ENCODE measurements at places on chromosomes 2 and 18.
A peak's percentile ranks its signal among the peaks of the same experiment; 100 is the strongest.

GRCh38 chr2:207334624-207335371 lies 169.1 kb upstream of the KLF7 start:
- peak; percentile 99 for DNase-seq

DNA sequence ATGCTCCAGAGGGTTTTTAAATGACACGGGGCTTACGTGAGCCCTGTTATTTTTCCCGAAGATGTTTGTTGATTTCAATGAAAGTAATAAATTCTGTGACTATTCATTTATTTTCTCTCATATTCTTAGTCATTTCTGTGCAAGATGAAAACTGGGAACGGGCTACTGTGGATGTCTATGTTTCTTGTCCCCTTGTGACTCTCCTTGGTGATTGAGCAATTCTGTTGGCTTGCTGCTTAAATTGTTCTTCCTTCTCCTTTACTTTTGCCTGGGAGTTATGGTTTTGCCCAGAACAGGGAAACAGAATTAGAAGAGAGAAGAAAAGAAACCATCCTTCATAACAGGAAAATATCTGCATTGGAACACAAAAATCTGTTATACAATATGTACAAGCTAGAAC lies 508.2 kb upstream of the DSEL start:
- no peak for DNase-seq

DNA sequence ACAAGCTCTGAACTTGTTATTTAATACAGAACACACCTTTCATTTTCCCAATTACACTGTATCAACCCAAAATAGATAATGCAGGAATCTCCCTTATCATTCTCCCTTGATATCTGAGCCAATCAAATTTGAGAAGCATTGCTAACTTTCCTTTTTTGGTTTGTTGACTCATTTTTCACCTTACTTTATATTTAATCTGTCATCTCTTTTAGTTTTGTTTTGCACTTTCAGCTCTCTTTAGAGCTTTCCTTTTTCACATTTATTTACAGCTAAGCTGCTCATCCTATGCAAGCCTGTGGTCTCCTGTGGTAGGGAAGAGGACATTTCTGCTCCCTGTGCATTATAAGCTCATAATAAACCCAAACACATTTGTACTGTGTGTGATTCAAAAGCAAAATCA lies 50.1 kb downstream of the ITGAV start:
- no peak for DNase-seq

- no peak for DNase-seq
These were observed 66.4 kb downstream of the MCFD2 start for GRCh38 chr2:46849046-46849715.

- DNase-seq: no peak
These were observed 127.4 kb upstream of the CYP26B1 start for GRCh38 chr2:72275084-72275483.

- no peak for DNase-seq
These were observed 135.7 kb downstream of the EVA1A start for GRCh38 chr2:75424936-75425619.

DNA sequence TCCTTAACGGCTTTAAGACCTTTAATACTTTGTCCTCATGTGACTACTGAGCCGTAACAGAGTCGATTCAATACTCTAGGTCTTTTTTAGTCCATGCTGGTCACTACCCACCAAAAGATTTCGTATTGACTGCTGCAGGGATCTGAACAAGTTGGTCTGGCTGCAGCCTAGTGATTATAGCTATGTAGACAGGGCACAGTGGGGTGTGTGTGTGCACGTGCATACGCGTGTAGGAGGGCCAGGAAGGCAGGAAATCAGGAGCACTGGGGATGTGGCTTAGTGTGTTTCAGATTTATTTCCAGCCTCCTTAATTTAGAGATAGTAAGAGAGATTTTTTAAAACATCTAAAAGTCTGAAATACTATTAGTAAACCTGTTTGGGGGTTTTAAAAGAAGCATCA lies 161.4 kb downstream of the MYO3B start:
- no peak for DNase-seq

- DNase-seq: no peak
These were observed 34.1 kb downstream of the TRABD2A start for GRCh38 chr2:84846741-84847142.

DNA sequence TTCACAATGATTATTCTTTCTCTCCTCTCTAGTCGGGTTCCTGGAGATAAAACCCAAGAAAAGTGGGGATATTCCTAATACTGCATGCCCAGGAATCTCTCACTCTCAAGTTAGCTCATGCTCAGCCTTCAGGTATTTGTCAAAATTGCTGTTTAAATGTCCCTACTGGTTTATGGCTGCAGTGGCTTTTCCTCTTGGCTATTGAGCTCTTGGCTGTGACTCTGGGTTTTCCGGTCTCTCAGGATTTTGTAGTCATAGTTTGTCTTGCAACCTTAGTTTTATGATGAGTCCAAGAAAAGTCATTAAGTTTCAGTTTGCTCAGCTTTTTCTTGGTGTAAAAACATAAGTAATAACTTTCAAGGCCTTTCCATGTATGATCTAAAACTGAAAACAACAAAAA lies 820.7 kb upstream of the HS6ST1 start:
- DNase-seq: no peak

DNA sequence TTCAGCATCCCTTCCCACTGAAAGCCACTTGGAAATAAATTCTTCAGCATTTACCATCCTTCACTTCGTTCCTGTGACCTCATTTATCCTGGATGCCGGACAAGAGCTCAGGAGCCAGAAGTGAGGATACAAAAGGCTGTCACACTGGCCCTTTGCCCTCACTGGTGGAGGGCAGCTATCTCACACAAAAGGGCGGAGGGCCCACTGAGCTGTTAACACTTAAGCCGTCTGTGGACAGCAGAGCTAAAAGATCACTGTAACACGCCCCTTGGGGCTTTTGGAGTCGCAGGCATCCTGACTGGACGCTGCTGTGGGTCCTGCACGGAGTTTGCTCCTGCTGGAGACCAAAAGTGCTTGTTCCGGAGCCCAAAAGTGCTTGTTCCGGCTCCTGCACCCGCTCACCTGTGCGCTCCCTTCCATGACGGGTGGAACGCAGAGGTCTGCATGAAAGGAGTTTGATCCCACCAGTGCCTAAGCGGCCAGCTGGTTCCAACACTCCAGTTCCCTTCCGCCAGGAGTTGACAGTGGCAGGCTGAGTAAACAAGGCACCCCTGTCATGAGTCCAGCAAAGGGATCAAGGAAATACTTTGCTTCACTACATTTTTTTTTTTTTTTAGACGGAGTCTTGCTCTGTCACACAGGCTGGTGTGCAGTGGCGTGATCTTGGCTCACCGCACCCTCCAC lies 572.0 kb upstream of the LINC00305 start:
- DNase-seq: no peak

- no peak for DNase-seq
These were observed 177.8 kb upstream of the RGPD4 start for GRCh38 chr2:107648781-107649404.

DNA sequence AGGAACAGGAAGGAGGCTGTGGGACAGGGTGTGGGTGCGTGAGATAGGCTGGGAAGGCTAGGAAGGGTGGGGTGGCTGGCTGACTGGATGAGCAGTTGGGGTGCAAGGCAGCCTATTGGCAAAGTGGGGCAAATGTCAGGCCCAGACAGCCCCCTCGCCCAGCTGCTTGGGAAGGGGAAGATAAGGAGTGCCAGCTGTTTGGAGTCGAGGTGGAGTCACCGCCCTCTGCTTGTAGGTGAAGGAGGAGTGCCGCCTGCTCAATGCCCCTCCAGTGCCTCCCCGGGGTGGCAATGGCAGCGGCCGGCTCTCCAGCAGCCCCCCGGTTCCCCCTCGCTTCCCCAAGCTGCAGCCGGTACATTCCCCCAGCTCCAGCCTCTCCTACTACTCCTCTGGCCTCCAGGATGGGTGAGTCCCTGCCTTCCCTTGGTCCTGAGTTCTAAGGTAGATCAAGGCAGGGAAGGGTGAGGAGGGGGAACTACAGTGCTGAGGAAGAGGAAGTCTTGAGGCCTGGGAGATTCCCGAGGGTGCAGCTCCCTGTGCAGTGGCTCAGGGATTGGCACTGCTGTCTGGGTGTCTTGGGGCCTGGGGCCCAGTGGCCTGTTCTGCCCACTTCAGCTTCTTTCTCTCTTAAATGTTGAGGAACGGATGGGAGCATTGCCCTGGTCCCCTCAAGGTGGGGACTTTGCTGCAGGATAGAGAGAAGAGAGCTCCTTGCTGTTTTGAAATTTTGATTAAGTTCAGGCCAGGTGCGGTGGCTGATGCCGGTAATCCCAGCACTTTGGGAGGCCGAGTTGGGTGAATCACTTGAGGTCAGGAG lies 13.3 kb downstream of the GAREM2 start:
- DNase-seq: no peak

DNA sequence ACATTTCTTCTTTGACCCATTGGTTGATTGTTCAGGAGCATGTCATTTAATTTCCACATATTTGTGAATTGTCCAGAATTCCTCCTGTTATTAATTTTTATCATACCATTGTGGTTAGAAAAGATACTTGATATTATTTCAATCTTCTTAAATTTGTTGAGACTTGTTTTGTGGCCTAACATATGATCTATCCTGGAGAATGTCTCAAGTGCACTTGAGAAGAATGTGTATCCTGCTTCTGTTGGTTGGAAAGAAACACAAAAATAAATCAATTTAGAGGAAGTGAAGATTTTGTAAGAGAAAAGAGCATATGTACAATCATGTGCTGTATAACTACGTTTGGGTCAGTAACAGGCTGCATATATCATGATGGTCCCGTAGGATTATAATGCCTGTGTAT lies 118.6 kb upstream of the CDC42EP3 start:
- DNase-seq: no peak

DNA sequence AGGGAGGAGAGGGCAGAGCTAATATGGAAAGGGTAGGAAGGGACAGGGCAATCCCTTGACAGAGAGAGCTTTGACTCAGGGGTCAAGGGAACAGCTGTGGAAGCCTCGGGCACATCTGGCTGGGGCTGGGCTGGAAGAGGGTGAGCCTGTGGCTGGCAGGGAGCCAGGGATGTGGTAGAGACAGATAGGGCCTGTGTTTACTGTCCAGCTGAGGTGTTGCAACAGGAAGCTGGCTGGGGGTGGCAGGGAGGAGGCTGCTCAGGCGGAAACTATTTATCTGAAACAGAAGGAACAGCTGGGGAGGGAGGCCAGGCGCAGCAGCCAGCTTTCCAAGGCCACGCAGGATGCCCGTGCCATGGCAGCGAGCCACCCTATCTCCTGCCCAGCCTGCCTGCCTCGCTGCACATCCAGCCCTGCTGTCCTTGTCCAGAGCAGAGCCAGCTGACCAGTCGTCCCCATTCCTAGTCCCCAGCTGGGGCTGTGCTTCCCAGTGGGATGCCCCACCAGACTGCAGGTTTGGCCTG lies 264.7 kb downstream of the CYP26B1 start:
- peak; percentile 11 for DNase-seq

DNA sequence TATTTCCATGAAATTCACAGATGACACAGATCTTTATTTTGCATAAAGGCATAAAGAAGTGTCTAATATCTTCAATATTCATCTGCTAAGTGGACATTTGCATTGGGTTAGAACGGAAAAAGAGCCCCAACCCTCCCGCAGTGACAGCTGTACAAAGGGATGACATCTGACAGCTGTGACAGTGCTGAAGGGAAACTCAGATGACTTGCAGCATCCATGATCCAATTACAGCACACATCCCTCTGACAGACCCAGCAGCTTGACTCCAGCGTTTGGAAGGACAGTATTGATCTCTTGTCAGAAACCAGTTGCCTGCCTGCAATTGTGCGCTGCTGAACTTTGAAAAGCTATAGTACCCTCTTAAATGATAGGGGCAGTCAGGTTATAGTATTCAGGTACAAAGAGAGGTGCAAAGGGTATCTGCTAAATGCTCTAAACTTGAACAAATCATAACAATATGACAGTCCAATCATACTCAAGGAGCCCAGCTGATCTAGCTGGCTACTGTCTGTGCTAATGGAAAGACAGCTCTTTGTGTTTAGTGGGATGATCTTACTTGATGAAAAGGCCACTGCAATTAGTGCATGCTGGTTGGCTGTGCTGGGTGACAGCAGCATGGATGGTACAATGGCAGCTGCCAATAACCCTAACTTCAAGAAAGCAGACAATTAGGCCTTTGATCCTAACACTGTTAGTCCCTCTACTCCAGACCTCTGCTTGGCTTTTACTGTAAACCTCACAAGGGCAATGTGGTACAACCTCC lies 599.2 kb downstream of the NR4A2 start:
- DNase-seq: no peak
